ENCODE measurements at places on chromosomes 11 and 22. TPM values are rescaled to one million over a fixed set of nuclear protein-coding genes. Genes with fewer than 3 reads are reported as not detected.

Gene UPB1
- 0.06 TPM for polyA plus RNA-seq

Gene PLAAT5
- polyA plus RNA-seq = 0.36 TPM

Gene C1QTNF4
- 0.47 TPM for polyA plus RNA-seq

Gene FAM111B
- polyA plus RNA-seq = 5.3 TPM

Gene OR52R1
- not detected for polyA plus RNA-seq

Gene PGA5
- 0.11 TPM for polyA plus RNA-seq

Gene RPL3
- 2,885 TPM for polyA plus RNA-seq

Gene CDKN1C
- 27.5 TPM for polyA plus RNA-seq

Gene OR56A1
- not detected for polyA plus RNA-seq

Gene MPPED2
- 1.4 TPM for polyA plus RNA-seq

Gene FXYD2
- 0.75 TPM for polyA plus RNA-seq

Gene OR8G1
- not detected for polyA plus RNA-seq

Gene LRRC10B
- polyA plus RNA-seq = 0.04 TPM

Gene BRSK2
- polyA plus RNA-seq = 1.1 TPM

Gene PRAME
- not detected for polyA plus RNA-seq

All from esophagus (tissue), 2 donors.